ENCODE measurements at places on chromosomes 6 and 20.

DNA sequence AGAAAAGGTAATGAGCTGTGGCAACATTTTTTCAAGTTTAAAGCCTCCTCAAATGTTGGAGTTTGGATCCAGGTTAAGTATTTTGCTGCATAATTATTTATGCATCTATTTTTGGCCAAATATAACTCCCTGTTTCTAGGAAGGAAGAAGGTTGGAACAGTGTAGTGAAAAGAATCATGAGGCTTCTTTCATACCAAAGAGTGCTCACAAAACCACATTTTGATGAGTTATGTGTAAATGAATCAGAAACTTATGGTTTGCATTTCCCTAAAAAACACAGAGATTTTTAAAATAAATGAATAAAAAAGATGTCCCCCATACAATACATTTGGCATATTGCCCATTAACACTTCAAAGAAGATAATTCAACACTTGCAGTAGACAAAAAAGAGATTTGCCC lies 246.9 kb upstream of the PRDM1 start:
- no peak for DNase-seq

GRCh38 chr6:170510631-170511030 lies 42.5 kb downstream of the PSMB1 start:
- DNase-seq, result no peak

GRCh38 chr20:56212091-56212490 lies 36.4 kb upstream of the MC3R start:
- no peak for DNase-seq

GRCh38 chr20:21518292-21518991 lies 4.6 kb upstream of the NKX2-2 start:
- DNase-seq, result no peak

DNA sequence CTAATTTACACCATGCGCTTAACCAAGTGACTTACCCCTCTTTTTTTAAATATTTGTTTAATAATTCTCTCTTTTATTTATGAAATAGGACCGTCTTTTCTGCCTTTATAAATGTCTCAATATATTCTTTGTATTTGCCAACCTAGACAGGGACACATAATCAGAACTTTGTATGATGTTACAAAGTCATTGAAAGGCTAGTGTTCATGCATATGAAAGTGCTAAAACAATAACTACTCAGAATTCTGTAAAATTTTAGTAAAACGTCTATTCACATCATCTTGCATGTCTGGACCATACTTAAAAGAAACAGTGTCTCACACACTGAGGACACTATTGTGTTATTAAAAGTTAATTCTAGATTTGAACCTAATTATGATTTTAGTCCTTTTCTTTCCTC lies 41.1 kb upstream of the HBS1L start:
- DNase-seq, result no peak

GRCh38 chr6:119720160-119720559 lies 370.6 kb upstream of the MAN1A1 start:
- no peak for DNase-seq

DNA sequence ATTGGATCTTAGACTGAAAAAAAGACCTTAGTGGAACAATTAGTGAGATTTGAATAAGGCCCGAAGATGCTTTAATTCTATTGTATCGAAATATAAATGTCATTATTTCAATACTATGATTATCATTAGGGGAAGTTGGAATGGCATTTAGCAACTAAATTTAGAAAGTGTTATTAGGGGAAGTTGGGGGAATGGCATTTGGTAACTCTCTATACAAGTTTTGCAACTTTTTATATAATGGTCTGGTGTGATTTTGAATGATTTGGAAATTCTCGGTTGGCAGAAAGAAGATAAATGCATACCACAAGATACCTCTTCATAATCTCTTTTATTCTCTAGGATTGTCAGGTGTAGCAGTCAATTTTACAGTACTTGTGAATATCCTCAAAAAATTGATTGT lies 49.2 kb downstream of the RNF144B start:
- peak; percentile 92 for DNase-seq

DNA sequence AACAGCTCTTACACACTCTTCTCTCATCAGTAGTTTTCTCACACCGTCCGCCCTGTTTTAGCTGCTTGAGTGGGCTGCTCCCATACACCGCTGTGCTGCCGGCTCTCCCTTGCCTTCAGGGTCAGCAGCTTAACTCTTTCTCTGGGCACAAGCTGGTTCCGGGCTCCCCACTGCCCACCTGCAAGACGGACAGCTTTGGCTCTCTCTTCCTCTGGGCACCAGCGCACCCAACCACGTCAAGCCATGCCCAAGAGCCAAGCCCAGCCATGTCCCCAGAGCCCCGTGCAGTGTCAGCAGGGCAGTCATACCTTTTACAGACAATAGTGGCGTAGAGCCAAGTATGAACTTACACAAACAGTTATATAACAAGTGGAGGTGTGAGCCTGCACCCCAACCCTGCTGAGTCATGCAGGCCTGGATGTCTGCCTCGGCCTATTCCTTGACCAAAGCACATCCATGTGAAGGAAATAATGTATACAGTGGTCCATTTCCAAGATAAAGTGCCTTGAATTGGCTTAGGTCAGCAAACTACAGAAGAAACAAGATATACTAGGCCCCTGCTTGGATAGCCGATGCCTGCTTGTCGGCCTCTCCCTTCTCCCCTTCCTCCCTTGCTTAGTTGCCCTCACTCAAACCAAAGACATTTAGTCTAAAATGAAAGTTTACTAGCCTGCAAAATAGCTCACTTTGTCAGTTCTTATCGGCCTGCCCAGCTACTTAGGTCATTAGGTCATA lies 89.3 kb downstream of the JPH2 start:
- no peak for DNase-seq

- DNase-seq, result no peak
These were observed 286.2 kb downstream of the THBS2 start for GRCh38 chr6:168967281-168967925.

DNA sequence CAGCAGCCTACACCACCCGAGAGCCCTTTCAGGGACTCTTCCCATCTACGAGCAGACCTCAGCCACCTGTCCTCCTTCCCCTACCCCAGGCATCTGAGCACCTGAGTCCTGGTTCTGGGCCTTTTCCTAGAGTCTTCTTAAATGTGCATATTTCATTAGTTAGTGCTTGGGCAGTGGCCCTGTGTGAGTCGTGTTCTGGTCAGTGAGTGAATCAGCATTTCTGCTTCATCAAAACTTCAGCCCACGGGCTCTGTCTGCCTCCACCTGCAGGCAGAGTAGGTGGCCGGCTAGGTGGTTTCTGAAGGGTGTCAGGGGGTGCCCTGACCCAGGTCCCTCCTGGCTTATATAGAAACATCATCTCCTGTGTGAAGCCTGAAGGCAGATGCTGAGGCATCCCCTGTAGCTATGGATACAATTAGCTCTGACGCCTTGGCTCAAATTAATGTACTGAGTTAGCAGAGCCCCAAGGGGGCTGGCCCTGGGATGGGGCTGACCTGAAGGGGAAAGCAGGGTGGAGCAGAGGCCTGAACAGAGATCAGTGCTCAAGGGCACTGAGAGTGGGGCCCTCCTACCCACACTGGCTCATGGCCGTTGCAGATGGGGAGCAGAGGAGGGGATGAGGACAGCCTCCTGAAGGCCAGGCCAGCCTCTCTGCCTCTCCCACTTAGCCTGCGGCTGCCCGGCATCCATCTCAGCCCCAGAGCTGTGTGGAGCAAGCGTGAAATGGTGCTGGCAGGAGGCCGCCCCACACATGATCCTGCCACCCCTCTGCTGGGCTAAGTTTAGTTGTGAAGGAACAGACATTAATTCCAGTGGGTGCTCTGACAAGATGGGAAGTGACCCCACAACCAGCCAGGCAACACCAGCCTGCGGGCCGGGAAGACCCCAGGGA lies 13.6 kb downstream of the IP6K3 start:
- DNase-seq, result no peak

- no peak for DNase-seq
These were observed 383.6 kb downstream of the BCKDHB start for GRCh38 chr6:80489911-80490635.

GRCh38 chr6:107712237-107712664 lies 111.9 kb downstream of the SCML4 start:
- no peak for DNase-seq

- DNase-seq, result no peak
These were observed 56.5 kb upstream of the HFE start for GRCh38 chr6:26030716-26031115.

DNA sequence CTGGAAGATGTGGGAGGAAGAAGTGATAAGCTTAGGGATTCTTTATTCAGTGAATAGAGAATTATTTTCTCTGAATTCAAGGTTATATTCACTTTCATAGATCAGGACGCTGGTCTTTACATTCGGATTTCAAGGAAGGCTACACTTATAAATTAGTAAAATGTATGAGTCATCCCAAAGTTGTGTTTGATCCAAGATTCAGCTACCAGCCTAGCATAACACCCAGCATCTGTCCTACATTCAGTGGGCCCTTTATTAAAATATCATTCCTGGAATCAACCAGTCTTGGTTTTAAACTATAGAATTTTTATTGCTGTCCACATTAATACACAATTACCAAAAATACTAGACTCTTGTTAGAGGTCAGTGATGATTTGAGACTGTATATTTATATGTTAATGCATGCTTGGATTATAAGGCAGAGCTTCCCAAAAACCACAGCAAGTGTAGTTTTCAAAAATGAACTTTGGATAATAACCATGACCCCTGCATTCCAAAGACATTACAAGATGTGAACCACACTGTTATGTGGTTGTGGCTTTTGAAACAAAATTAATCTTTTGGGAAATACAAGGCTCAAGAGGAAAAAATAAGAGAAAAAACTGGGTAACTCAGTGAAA lies 210.7 kb upstream of the CNR1 start:
- DNase-seq, result no peak

GRCh38 chr6:96621983-96622382 lies 59.1 kb downstream of the FHL5 start:
- no peak for DNase-seq

DNA sequence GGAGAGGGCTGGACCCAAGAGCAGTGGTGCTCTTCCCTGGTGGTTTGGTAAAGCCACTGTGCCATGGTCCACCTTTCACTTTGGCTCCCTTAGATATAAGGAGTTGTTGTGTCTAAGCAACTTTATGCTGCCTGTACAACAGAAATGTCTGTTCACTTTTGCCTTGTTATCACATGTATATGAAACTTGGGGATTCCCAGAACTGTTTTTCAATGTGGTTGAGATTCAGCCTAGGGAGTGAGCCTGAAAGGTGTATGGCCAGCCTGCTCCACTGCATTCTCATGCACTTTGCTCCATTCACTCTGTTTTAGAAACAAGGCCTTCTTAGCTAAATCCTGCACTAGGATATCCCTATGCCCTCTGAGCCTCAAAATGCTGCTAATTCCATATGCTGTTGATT lies 234.5 kb upstream of the THEMIS start:
- no peak for DNase-seq

DNA sequence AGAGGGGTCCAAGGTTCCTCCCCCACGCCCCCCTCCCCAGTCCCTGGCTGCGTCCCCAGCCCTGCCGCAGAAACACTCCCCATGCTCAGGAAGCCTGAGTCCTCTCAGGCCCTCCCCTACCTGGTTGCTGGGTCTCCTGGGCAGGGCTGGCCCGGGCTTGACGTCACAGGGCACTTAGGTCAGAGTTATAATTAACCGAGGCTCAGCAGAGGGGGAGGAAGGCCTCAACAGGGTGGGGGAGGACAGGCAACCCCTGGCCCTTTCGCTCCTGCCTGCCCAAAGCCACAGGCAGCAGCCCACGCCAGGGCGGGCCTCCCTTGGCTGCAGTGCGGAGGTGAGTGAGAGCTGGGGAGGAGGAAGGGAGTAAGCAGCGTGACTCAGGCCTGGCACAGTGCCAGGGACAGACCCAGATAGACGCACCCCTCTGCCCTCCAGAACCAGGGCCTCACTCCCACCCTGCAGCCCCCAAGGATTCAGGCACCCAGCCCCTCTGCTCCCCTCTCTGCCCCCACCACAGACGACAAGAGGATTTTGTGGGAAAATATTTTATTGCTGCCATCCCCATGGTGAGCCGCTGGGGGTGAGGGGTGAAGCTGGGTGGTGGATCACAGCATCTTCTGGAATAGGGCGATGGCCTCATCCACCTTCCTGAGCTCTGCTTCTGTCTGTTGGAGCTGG lies at the start of gene VWA7:
VWA7 (minus strand) TSS at position 340 of the 678 bp plus-strand sequence. CDS start 549 bp downstream, outside the sequence.
- peak; percentile 90 for DNase-seq

DNA sequence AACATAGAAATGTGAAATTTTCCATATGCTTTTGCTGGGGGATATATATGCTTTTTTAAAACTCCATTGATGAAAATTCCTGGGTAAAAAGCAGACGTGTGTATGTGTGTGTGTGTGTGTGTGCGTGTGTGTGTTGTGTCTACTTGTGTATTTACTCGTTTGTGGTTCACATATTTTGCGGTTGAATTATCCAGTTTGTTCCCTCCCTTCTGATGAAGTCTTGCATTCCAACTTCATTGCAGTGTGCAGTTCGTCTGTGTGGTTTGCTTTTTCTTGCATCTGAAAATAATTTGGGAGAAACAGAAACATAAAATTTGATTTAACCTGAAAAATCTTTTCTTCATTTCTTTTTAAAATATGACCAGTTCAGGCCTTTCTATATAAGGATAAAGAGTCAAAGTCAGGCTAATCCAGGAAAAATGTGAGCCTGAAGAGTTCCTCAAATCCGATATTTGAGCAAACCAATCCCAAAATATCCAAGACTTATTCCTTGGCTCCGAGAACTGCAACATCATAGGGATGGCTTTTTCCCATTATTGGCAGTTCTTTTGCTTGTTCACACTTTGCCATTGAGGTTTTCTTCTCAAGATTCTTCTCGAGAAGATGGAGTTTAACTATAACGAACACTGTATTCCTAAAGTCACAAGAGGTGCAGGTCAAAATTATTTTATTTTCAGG lies 202.2 kb upstream of the CCN2 start:
- DNase-seq, result no peak

DNA sequence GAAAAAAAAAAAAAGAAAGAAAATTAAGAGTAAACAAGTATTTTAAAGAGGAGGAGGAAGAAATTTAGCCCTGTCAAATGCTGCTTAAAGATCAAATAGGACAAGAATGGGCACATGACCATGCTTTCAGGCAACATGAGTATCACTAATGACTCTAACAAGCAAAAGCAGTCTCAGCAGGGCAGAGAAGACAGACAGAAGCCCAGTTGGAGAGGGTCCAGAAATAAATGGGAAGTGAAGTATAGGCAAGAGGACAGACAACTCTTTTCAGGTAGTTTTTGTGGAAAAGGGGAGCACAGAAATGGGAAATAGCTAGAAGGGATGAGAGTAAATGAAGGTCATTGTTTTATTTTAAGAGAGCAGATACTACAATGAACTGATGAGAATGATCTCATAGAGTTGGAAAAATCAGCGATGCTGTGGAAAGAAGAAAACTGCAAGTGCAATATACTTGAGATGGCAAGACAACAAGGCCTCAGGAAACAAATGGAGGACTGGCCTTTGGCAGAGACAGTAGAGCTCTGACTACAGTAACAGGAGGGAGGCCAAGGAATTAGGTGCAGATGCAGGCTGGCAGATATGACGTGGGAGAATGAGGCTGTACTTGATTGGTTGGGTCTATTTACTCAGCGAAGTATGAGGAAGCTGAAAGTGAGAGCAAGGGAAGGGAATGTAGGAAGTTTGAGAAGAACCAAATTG lies 40.3 kb downstream of the KIF6 start:
- DNase-seq, result peak; percentile 8

GRCh38 chr6:152748843-152749242 lies 1.8 kb upstream of the VIP start:
- DNase-seq, result no peak

- DNase-seq, result no peak
These were observed 181.6 kb downstream of the UTRN start for GRCh38 chr6:144466716-144467115.

GRCh38 chr6:147285087-147285855 lies 81.1 kb downstream of the STXBP5 start:
- DNase-seq, result peak; percentile 48

Data from inflammatory macrophage treated with lipopolysaccharide for 4 hours (primary cell).